Stimulated activated CD8-positive, alpha-beta memory T cell treated with anti-CD3 and anti-CD28 coated beads, Interleukin-4, amount 100 ng/mL, for 48 hours (primary cell): ENCODE measurements at places on chromosomes 5 and 9.

- DNase-seq = peak; percentile 74
Observed at GRCh38 chr5:170312666-170313065, 15.1 kb upstream of the LCP2 start.

DNA sequence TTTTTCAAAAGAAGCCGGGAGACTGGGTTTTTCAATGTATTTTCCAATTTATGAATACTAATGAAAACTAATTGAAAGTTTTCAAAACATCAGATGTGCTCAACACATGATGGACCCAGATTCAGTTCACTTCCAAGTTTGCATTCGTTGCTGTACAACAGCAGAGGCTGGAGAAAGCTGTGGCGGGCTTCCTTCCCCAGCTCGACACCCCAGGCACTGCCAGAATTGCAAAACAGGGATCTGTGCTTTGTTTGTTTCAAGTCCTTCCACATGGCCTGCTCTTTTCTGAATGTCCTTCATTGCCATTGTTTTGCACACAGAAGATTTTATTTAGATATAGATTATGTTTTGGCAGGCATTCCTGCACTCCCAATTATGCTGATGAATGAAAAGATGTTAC lies 30.3 kb upstream of the INSYN2B start:
- DNase-seq = no peak

GRCh38 chr9:36188212-36188611 lies 2.5 kb upstream of the CLTA start:
- no peak for DNase-seq

- no peak for DNase-seq
Observed at GRCh38 chr9:112548836-112549595, 62.4 kb downstream of the KIAA1958 start.

GRCh38 chr9:88781628-88782391 lies 209.5 kb upstream of the S1PR3 start:
- no peak for DNase-seq

DNA sequence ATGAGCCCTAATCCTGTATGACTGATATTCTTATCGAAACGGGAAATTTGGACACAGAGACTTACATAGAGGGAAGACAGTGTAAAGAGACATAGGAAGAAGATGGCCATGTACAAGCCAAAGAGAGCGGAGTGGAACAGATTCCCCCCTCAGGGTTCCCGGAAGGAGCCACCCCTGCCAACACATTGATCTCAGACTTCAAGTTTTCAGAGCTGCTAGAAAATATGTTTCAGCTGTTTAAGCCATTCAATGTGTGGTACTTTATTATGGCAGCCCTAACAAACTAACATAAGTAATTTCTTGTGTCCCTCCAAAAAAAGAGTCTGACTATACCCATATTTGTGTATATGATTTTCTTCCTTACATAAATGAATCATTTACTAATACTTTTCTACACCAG lies 128.0 kb upstream of the STC2 start:
- DNase-seq = no peak

DNA sequence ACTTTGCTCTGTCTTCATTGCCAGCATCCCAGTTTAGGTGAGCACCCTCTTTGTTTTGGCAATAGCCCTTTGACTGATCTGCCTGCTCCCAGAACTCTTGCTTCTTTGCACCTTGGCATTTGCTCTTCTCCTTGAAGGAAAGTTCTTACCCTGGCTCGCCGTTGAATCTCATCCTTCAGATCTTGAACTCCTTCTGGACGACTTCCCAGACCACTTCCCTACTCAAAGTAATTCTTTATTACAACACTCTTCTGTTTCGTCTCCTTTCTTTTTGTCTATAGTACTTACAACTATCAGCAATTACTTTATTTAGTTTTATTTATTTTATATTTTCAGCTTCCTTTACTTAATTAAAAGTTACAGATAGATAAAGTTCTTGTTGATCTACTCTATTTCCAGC lies 1510.1 kb downstream of the MAT2B start:
- no peak for DNase-seq

DNA sequence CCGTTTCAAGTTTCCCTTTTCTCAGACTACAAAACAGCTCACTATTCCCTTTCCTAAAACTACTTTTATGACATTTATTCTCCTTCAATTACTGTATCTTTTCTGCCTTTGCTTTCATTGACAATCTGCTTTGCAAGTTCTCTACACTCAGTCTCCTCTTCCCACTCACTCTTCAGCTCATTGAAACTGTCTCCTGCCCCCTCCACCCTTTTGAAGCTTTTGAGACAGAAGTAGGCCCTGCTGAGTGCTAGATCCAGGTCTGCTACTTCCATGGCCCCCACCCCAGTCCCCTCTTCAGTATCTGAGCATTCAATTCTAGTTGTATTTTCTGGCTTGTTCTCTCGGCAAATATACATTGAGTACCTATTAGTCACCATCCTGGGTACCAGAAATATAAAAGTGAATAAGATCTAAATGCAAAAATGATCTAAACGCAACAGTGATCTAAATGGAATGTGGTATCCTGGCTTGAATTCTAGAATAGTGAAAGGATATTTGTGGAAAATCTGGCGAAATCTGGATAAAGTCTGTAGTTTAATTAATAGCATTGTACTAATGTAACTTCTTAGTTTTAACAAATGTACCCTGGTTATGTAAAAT lies 58.4 kb downstream of the OR2K2 start:
- DNase-seq = no peak

GRCh38 chr5:101531026-101531425 lies 627.9 kb upstream of the ST8SIA4 start:
- no peak for DNase-seq

- DNase-seq = no peak
Observed at GRCh38 chr5:50653946-50654345, 12.5 kb upstream of the PARP8 start.

DNA sequence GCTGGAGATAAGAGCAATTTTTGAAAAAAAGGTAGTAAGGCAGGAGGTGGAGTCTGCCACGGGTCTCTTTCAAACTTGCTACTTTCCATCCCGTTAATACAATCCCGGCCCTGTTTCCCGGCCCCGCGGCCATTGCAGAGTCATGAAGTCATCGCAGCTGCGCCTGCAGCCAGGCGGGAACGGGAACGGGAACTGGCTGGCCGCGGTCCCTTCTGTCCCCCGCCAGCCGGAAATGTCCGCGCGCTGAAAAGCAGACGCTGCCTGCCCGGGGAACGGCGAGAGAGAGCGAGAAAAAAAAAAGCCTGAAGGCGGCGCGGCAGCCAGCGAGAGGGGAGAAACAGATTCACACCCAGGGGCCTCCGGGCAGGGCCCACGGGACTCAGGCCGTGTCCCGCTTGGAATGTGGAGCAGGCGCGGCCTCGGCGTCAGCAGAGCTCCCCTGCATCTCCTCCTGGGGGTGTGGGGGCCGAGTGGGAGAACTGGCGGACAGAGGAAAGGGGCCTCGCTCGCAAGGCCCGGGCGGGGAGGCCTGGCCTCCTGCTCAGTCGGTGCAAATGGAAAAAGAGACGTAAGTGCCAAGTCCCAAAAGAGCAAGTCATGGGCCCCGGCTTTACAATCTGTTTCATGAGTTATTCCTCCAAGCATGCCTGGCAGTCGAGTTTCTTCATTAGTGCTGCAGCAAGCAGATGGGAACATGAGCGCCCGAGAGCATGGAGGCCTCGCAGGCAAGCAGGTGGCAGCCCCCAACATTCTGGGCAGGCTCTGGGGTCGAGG lies 201.2 kb upstream of the GAS1 start:
- no peak for DNase-seq
